DMS79 treated with DMSO at 0.1 percent for 48 hours (cell line): ENCODE measurements at places on chromosomes 12 and 14.

DNA sequence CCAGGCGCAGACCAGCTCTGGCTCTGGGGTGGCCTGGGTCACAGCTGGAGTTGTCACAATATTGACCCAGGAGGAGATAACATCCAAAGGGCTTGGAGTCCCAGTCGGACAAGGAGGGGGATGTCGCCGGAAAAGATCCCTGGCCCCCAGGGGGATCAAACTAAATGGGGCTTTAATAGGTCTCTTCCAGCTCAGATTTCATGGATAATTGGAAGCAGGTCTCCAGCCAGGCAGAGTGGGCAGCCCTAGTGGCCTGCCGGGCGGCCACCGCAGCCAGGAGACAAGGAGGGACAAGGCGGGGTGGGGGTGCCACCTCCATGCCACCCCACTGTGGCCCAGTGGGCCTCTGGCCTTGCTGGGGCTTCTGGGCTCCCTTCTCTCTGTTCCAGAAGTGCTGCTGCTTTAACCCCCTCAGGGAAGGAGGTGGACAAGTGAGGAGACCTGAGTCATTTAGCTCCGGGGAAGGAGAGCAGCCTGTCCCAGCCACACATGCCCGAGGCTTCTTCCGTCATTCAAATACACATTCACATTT lies 23.1 kb upstream of the PGF start:
- no peak for DNase-seq

DNA sequence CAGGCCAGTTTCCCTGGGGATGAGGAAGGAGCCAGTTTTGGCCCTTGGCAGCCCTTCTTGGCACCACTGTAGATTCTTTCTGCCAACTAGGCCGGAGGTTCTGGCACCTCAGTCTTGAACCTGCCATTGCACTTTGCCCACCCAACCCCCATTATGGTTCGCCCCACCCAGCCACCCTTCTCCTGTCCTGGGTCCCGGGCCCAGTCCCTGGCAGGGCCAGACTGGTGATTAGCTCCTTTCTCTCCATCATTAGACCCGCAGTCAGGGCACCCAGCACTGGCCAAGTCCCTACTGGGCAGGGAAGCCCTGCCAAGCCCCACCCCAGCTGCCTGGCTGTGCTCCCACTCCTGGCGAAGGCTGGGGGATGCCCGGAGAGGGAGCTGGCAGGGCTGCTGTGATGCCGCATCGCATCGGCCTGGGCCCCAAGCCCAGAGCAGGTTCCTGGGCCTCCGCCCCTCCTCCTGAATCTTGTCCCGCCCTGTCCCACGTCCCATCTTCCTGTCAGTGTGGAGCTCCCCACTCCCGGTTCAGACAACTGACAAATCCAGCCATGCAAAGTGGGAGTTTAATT lies 9.8 kb downstream of the FAM222A start:
- DNase-seq, result no peak

GRCh38 chr14:20998674-20999366 lies at the start of gene SLC39A2:
SLC39A2 (plus strand) TSS chr14:20999293; CDS start chr14:20999447, 154 bp downstream.
- DNase-seq, result no peak

DNA sequence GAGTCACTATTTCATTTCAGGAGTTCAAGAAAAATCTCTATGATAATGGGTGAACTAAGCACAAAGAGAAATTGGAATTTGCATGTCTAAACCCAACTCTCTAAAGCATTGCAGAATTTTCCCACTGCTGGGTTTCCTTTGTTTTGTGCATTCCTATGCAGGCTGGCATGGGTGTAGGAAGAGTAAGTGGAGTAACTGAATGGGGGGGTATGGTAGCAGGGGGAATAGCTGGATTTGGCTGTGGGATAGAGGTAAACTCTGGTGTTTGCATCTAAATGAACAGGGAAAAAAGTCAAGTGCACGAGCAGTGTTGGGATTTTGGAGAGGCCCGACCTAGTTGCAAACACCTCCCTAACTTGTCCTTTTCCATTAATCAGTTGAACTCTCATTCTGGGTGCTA lies 159.1 kb downstream of the ANO4 start:
- no peak for DNase-seq

DNA sequence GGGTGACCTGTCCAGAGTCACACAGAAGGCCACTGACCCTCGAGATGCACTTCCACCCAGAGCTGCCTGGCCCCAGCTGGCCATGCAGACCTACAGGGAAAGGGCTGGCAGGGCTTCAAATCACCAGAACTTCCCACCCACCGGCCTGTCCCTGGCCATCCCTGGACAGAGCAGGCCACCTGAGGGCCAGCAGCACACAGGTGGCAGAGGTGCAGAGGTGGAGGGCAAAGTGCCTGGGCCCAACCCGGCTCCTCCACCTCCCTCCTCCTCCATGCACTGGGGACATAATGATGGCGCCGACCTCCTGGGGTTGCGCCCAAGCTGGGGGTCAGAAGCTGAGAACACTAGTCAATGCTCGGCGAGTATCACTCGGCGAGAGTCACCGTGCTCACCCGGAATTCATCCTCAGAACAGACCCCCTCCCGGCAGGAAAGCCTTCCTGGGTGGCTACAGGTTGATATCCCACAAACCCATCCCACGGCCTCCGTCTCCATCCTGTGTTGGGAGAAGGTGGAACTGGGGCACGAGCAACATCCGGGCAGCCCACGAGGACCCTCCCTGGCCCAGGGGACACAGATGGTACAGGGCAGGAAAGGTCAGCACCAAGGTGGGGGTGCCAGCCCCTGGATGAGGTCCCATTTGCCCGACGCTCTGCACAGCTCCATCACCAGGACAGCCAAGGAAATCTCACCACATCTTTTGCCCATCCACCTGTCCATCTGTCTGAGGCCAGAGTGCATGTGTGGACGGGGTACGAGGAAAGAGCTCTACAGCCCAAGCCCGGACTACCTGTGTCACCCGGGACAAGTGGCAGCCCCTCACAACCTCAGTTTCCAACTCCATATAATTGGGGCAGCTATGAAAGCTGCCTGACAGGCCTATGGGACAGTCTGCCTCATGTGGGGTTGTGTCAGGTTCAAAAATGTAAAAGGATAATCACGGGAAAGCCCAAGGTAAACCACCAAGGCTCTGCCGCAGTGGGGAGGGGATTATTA lies 10.8 kb downstream of the BEGAIN start:
- DNase-seq, result no peak

- no peak for DNase-seq
Observed at GRCh38 chr14:38256533-38256840, 594 bp upstream of the CLEC14A start.

DNA sequence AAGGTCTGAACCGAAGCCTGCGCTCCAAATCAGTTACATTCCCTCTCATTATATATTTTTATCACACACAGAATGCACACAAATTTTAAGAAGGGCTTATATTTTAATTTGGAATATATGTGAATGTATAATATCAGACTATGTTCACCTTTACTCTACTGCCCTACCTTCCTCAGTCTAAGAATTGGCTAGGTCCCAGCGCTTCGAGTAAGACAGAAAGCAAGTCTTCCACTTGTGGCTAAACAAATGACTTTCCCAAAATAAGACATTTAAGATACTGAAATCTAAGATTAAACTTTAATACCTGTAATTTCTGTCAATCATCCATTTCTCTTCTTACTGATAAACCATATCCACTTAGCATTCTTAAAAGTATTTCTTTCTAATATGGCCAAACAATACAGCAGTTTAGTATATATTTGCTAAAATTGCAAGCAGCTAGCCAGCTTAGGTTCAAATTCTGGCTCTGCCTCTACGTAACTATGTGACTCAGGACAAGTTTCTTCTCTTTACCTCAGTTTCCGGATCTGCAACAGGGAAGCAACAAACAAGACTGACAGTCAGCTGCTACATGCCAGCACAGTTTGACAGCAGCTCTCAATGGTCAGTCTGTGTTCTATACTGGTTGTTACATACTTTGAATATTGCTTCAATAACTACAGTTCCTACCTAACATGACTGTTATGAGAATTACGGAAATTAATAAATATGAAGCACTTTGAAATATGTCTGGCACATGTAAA lies 2.0 kb downstream of the INTS13 start:
- no peak for DNase-seq

DNA sequence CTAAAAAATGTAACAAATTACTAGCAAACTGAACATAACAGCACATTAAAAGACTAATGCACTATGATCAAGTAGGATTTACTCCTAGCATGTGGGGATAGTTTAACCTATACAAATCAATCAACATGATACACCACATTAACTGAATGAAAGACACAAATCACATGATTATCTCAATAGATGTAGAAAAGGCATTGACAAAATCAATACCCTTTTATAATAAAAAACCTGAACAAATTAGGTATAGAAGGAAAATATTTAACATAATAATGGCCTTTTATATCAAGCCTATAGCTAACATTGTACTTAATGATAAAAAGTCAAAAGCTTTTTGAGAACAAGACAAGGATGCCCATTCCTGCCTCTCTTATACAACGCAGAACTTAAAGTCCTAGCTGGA lies 540.0 kb downstream of the RERGL start:
- DNase-seq, result no peak

DNA sequence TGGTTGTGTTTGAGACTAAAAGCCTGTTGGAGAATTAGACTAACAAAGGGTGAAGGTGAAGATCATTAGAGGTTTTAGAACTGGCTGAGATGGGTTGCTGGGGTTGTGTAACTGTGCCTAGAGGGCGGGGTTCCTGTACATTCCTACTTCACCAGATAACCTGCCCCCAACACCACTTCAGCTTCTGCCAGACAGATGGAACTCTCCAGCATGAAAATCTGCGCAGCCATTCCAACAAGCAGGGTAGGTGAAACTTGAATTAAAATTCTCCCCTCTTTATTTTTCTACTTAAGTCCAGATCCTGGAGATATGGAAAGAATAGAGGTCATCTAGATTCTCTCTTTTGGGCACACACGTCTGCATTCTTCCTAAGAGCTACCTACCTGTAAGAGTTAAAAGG lies 6.0 kb downstream of the FOXG1 start:
- DNase-seq, result no peak

- DNase-seq, result no peak
Observed at GRCh38 chr14:58078471-58078870, 73.5 kb downstream of the ARMH4 start.

GRCh38 chr14:89455412-89455811 lies 38.4 kb upstream of the FOXN3 start:
- no peak for DNase-seq

DNA sequence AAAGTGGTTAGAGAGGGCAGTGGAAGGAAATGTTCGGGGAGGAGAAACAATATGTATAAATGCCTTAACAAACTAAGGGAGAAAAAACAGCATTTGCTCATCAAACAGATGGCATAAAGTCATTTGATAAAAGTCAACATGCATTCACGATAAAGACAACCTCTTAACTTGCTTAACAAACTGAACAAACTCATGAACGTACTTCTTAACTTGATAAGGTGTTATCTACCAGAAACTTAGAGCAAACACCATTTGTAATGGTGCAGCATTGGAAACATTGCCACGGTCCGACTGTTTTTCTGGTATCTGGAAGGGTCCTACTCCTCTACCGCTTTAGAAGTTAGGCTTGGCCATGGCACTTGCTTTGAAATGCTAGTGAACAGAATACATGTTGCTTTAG lies 4.2 kb upstream of the RPS6KL1 start:
- DNase-seq, result no peak

- no peak for DNase-seq
Observed at GRCh38 chr14:99608591-99608990, 4.6 kb upstream of the CCDC85C start.

DNA sequence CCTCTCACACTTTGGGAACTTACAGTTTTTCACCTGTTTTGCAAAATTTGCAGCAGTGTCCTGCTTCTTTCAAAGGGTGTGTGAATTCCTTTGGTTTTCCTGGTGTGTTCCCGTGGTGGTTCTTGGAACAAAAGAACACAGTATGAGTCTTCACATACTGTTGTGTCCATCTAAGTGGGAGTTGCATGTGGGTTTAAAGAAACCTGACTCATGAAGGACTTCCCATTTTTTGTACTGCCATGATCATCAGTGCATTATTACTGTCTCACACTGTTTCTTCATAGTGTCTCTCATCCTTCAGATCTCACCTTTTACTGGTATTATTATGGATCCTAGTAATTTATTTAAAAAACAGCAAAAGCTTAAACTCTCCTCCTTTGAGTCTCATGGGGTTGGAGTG lies 3.8 kb upstream of the GZMH start:
- DNase-seq, result no peak

- peak; percentile 84 for DNase-seq
Observed at GRCh38 chr14:94136575-94137331, 7.3 kb upstream of the IFI27L2 start.

- no peak for DNase-seq
Observed at GRCh38 chr12:120037851-120038250, 48.8 kb downstream of the BICDL1 start.

DNA sequence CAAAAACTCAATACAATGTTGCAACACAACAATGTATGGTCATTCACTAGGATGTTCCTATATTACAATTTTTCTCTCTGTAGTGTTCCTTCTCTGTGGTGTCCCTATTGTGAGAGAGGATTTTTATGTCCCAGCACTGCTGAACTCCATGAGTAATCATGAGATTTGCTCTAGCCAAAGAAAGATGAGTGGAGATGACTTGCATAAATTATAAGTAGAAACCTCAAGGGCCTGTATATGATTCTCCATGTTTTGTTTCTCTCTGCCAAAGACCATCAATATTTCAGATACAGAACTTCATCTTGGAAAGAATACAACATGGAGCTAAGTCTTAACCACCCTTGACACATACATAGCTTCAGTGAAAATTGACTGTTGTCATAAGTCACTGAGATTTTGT lies 579.1 kb downstream of the TMTC2 start:
- no peak for DNase-seq

- DNase-seq, result peak; percentile 34
Observed at GRCh38 chr12:131134523-131135310, 181.0 kb downstream of the ADGRD1 start.

- DNase-seq, result no peak
Observed at GRCh38 chr12:52055731-52056711, 4.8 kb downstream of the NR4A1 start.

- no peak for DNase-seq
Observed at GRCh38 chr12:23217158-23217557, 592.2 kb downstream of the ETNK1 start.

DNA sequence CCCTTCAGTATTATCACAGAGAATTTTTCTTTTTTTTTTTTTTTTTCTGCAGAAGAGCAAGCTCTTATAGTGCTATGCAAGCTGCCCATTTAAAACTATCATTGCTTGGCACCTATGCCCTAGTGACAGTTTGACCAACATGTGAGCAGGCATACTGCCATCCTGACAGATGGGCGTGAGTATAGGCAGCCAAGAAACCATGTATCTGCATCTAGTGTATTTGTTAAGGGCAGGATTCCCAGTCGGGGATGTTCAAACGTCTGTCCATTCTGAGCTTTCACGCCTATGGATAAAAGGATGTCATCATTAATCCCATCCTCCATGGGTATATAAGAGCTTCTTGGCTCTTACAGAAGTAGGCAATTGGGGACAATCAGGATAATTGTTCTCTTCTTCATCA lies 8.8 kb downstream of the VRK1 start:
- DNase-seq, result no peak

- DNase-seq, result no peak
Observed at GRCh38 chr14:20606190-20606901, 15.2 kb upstream of the RNASE12 start.

GRCh38 chr14:99255621-99256482 lies 16.1 kb downstream of the BCL11B start:
- DNase-seq, result no peak

GRCh38 chr12:85273381-85274314 lies 6.4 kb upstream of the ALX1 start:
- no peak for DNase-seq
